ENCODE measurements at places on chromosomes 13 and 19.

GRCh38 chr13:41492432-41493260 lies 35.3 kb downstream of the RGCC start:
- no peak for DNase-seq

DNA sequence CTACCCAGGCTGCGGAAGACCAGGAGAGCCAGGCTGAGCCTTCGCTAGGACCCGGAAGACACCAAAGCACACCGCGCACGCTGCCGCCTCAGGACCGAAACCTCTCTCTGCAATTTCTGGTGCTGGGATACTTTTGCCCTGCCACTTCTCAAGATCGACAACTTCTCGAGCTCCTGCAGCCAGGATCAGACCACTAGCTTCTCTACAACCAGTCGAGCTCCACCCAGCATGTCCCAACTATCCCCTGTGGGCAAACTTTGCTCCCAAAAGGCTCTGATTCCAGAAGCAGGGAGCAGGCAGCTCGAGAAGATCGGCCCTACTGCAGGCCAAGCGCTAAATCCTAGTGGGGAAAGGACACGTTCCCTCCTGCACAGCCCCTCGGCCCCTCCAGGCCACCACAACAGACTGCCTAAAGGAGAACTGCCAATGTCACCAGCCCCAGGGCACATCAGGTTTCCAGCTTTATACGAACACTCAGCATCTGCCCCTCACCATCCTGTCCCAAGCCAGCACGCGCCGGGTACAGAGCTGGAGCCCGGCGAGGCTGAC lies 979 bp downstream of the AKAP8 start:
- DNase-seq, result peak; percentile 9

DNA sequence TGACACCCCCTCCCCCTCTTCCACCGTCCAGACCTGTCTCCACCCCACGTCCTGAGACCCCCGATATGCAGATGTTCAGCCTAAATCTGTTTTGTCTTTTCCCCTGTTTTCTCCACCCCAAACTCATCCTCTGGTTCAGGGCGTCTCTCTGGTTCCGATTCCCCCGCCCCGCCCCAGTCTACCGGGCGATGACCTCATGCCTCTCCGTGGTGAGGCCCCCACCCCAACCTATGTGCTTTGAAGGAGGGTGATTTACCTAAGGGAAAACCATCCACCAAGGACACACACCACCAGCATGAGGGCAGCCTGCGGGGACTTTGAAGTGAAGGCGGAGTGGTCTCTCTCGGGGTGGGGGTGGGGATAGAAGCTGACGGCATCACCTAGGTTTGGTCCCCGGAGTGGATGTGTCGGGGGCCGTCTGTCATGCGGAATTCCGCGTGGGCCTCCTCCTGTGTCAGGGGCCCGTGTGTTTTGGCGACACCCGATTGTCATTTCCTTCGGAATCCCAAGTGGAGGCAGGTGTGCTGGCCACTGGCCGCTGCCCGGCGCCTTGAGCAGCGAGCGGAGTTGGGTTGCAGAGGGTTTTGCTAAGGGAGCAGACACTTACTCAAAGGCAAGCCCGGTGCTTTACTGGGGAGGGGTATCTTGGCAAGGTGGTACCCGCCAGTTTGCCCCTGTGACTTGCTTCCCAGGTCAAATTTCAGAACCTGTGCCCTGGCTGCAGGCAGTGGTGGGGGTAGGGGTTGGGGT lies 1.4 kb downstream of the FZR1 start:
- DNase-seq, result no peak

GRCh38 chr13:112802802-112803195 lies 113.0 kb downstream of the ATP11A start:
- no peak for DNase-seq

- DNase-seq, result no peak
These were observed 111.3 kb downstream of the KATNAL1 start for GRCh38 chr13:30196025-30196424.

GRCh38 chr13:27827646-27828045 lies 35.4 kb downstream of the GSX1 start:
- no peak for DNase-seq

- no peak for DNase-seq
These were observed 243.4 kb downstream of the SPRY2 start for GRCh38 chr13:80097561-80097960.

- DNase-seq, result no peak
These were observed 140.2 kb downstream of the VWA8 start for GRCh38 chr13:41820581-41821237.

GRCh38 chr13:23592596-23592995 lies 22.4 kb downstream of the TNFRSF19 start:
- no peak for DNase-seq

GRCh38 chr19:18309525-18310064 lies 13.3 kb downstream of the LSM4 start:
- no peak for DNase-seq

DNA sequence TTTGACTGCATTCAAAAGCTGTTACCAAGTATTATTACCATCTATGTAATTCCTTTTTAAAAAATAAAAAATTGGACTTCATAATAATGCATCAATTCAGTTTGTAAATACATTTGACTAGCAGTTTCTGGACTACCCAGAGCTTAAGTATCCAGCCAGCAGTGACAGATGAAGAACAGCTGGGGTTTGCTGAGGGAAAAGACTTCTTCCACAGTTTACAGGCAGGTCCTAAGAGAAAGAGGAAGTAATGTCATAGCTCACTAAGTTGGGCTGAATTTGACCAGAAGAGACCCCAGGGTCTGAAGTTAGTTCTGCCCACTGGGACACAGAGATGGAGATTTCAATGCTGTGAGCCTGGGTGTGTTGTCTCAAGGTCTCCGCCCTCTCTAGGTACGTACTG lies 96.4 kb downstream of the MBNL2 start:
- DNase-seq, result no peak

DNA sequence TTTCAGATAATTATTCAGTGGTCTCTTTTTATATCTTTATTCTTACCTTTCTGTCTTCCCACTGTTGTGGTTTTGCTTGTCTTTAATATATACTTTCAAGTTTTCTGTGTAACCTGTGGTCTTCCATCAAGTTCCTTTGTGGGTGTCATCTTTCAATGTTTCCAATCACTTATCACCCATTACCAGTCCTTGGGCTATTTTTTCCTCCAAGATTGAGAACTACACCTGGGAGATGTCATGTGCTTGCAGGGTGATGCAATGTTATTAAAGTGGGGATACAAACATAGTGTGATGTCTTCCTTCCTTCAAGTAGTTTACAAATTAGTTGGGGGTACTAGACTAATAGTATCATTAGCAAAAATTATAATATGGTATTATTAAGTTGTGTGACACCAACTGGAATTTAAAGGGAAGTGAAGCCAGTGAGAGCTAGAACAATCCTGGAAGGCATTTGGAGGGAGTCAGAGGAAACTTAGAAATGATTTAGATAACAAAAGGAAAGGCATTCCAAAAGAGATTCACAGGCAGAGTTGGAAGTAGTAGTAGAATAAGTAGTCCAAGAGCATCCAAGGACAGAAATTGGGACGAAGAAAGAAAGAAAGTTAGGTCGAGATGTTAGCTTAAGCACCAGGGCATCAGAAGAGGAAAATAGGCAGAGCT lies 3.4 kb downstream of the FNDC3A start:
- DNase-seq, result no peak

GRCh38 chr19:57078802-57079201 lies 41.0 kb upstream of the USP29 start:
- no peak for DNase-seq

DNA sequence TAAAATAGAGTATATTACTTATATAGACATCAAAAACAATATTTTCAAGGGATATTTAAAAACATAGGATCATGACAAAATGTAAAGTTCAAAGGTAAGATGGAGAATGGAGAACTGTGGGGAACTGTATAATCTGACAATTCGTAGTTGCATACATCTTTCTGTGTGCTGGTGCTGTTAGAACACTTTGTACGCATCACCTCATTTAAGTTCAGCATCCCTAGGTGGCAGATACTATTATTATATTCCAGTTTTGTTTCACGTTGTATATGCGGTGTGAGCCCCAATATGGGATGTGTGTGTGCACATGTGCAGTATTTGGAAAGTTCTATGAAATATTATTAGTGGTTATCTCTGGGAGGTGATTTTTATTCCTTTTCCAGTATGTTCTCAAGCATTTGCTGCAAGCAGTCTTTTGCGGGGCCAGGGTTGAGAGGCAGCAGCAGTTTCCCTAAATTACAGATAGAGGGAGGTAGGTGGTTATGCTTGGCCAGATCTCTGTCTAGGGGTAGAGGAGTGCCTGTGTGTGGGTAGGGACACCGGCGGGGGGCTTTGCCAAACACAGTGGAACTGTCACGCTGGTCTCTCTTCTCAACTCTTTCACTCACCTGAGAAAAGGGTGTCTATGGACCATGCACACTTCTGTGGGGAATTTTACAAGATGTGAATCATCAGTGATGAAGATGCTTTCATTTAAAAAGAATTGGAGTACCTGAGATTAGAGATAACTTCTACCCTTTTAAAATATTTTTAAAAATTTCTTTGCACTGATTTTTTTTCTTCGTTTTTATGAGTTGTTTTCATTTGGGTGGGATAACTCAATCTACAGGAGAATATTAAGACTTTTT lies 55.6 kb upstream of the ALOX5AP start:
- no peak for DNase-seq

- no peak for DNase-seq
These were observed 1.2 kb downstream of the TBC1D17 start for GRCh38 chr19:49878744-49879070.

DNA sequence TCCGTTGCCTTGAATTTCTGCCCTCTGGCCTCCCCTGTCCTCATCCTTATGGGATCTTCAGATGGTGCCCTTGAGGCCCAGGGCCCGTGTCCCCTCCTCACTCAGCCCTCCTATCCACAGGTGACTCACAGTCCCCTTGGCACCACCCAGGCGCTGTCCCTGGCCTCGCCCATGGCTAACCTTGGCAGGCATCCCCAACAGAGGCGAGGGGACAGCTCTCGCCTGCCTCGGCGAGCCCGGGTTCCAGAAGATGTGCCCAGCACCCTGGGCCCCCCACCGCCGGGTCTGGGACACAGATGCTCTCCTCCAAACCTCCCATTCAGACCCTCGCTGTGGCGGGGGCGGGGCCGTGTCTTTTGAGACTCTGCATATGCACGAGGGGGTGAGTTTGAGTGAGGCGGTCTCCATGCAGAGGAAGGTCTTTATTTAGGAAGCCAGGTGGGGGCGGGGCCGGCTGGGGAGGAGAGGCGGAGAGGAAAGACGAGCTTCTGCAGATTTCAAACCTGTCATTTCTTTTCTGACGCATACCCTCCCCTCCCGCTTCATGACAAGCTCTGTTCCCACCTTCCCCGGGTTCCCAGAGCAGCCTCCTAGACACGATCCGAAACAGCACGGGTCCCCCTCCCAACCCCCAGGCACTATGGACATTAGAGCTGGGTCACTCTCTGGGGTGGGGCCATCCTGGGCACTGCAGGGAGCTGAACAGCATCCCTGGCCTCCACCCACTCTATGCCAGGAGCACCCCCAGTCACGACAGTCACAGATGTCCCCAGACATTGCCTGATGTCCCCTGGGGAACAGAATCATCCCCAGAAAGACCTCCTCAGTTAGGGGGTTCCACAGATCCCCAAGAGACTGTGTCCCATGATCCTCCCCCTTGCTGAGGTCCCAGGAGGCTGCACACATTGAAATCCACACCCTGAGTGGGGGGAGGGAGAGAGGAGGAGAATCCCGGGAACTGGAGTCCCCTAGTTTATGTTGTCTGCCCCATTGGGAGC lies 48.5 kb downstream of the GNG7 start:
- DNase-seq, result no peak

GRCh38 chr13:52446265-52446664 lies 4.2 kb downstream of the VPS36 start:
- DNase-seq, result no peak

- DNase-seq, result no peak
These were observed 10.3 kb downstream of the DYRK1B start for GRCh38 chr19:39823686-39824085.

DNA sequence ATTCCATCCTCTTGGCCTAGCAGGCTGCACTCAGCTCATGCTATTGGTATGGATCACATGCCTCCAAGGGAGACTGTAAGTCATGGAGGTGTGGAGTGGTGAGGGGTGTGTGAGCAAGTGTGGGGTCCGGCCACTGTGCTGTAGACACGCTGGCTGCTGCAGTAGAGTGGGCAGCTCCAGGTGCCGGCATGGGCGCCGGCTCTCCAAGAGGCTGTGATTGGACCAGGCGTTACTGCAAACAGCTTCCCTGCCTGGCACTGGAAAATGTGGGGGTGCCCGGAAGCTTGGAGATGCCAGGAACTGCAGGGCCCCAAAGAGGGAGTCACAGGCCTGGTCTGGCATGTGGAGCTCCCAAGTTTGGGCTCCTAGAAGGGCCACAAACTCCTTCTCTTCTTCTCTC lies 245.7 kb downstream of the GPC6 start:
- no peak for DNase-seq

GRCh38 chr19:50776131-50776530 lies 5.9 kb downstream of the GPR32 start:
- DNase-seq, result no peak

- no peak for DNase-seq
These were observed 231.2 kb downstream of the ZIC5 start for GRCh38 chr13:99740251-99740979.

Measured in stimulated activated CD8-positive, alpha-beta memory T cell treated with anti-CD3 and anti-CD28 coated beads, Interleukin-7, amount 100 ng/mL, for 24 hours (primary cell).